Activated CD4-positive, alpha-beta T cell treated with anti-CD3 and anti-CD28 coated beads, Interleukin-10, Interleukin-2, amounts not matched to agents 100 ng/mL and 50 ng/mL, durations not matched to agents 16 hours and 8 hours (primary cell): ENCODE measurements at places on chromosomes 12 and 14.
A peak's percentile ranks its signal among the peaks of the same experiment; 100 is the strongest.

GRCh38 chr12:91565846-91566245 lies 383.2 kb upstream of the DCN start:
- DNase-seq = no peak

DNA sequence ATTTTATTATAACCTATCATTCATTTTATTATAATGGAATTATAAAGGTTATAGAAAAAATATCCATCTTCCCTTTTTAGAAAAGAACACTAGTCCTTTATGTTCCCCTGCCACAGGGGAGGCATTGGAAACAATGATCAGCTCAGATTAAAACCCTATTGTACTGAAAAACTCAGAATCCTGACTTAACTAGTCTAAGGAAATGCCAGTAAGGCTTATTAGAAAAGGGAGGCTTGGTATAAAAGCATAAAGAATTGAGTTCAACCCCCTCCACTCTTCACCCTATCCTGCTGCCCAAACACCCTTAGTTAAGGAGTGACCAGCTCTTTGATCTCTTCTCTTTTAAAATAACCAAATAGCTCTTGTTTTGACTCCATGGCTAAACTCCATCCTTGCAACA lies 36.0 kb downstream of the PUS7L start:
- DNase-seq = no peak

DNA sequence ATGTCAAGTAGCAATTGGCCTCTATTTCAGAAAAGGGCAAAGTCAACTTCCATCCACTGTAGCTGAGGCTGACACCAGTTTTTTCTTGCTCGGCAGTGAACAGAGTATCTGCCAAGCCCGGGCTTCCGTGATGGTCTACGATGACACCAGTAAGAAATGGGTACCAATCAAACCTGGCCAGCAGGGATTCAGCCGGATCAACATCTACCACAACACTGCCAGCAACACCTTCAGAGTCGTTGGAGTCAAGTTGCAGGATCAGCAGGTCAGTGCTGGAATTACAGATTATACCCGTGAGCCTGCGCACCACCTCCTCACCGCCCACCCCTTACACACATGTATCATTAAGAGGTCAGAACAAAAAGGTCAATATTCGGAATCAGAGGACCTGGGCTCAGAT lies 19.4 kb downstream of the EVL start:
- no peak for DNase-seq

GRCh38 chr12:123900871-123901376 lies 71.7 kb downstream of the CCDC92 start:
- no peak for DNase-seq

DNA sequence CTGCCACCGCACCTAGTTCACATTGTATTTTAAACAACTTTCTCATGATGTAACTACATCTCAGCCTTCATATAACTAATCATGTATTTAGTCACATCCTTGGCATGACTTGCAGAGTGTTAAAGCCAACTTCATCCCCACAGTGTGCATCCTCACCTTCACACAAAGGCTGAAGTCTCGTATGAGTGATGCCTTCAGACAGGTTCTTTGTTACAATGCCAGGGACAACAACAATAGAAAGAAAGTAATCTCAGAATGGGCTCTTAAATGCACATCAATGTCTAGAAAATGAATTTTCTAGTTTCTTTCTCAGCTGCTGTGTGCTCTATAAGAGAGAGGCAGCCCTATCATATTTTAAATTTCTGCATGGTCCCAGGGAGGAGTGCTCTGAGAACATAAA lies 221.3 kb downstream of the DIO2 start:
- no peak for DNase-seq

- DNase-seq = no peak
Measured at GRCh38 chr14:61064210-61064609, 83.2 kb downstream of the SLC38A6 start.

DNA sequence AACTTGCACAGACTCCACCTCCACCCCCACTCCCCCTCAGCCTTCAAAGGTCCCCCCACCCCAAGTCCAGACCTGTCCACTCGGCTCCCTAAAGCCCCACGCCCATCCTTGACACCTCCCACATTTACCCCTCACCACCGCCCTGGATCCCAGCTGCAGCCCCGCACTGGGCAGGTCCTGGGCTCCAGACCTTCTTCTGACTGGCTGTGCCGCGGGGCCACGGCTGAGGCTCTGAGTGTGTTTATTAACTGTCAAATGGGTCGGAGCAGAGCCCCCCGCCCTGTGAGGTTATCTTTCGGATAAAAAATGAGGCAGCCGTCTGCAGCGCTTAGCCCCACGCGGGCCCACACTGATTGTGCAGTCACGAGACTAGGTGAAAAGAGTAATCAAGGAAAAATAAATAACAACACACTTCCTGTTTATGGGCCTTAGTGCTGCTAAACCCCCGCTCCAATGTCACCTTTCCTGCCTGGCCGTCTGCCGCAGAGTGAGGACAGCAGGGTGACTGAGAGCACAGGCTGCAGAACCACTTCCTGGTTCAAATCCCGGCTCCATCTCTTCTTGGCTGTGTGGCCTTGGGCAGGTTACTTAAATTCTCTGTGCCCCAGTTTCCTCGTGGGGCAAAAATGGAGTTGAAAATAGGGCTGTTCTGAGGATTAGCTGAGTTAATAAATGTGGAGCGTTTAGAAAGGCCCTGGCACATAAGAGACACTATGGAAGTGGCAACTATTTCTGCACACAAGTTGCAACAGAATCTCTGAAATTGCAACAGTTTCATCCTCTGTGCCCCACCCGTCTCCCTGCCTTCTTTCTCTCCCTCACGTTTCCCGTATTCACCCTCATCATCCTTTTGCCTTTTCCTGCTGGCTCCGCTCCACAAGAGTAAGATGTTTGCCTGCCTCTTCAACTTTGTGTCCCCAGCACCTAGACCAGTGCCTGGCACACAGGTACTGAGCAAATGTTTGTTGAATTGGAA lies 9.4 kb downstream of the SETD1B start:
- DNase-seq = no peak

DNA sequence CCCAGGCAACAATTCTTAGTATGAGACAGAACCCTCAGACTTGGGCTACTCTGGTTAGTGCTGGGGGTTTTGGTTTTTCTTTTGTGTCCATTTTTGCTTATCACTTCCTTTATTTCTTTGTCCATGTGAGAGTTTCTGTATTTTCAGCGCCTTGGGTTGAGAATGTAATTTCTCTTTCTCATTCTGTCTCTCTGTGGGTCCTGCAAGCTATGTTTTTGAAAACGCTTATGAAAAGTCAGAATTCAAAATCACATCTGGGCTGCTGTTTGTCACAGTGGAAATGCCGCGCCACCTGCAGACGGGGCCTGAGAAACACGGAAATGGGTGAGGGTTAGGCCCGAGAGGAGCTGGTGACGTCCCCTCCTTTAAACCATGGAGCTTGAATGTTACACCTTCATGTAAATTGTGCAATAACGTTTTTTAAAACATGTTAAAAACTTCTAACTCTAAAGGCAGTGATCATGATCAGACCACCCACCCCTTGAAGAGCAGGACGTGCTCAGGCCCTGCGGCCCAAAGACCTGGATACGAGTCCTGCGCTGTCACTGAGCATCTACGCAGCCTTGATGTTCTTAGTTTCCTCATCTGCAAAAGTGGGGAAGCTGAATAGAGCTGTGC lies 26.1 kb downstream of the JDP2 start:
- peak; percentile 22 for DNase-seq

GRCh38 chr12:128810182-128811127 lies 13.3 kb downstream of the SLC15A4 start:
- DNase-seq = peak; percentile 87

GRCh38 chr12:122835750-122836026 lies 431 bp downstream of the HIP1R start:
- peak; percentile 34 for DNase-seq

- no peak for DNase-seq
Measured at GRCh38 chr14:90419200-90419599, 22.4 kb downstream of the CALM1 start.

- no peak for DNase-seq
Measured at GRCh38 chr12:41636653-41637052, 448.5 kb downstream of the PDZRN4 start.
